ENCODE measurements at places on chromosomes 16 and 17.

- peak; percentile 69 for DNase-seq
Measured at GRCh38 chr17:38428112-38428642, at the start of gene ARHGAP23. TSS of gene ARHGAP23 (plus strand) at chr17:38428464. CDS start at chr17:38428486, 22 bp downstream.

GRCh38 chr17:43839670-43840108 is 6.7 kb upstream of the MPP3 start:
- DNase-seq, result no peak

- DNase-seq, result no peak
Measured at GRCh38 chr16:76294396-76295214, 17.4 kb downstream of the CNTNAP4 start.

DNA sequence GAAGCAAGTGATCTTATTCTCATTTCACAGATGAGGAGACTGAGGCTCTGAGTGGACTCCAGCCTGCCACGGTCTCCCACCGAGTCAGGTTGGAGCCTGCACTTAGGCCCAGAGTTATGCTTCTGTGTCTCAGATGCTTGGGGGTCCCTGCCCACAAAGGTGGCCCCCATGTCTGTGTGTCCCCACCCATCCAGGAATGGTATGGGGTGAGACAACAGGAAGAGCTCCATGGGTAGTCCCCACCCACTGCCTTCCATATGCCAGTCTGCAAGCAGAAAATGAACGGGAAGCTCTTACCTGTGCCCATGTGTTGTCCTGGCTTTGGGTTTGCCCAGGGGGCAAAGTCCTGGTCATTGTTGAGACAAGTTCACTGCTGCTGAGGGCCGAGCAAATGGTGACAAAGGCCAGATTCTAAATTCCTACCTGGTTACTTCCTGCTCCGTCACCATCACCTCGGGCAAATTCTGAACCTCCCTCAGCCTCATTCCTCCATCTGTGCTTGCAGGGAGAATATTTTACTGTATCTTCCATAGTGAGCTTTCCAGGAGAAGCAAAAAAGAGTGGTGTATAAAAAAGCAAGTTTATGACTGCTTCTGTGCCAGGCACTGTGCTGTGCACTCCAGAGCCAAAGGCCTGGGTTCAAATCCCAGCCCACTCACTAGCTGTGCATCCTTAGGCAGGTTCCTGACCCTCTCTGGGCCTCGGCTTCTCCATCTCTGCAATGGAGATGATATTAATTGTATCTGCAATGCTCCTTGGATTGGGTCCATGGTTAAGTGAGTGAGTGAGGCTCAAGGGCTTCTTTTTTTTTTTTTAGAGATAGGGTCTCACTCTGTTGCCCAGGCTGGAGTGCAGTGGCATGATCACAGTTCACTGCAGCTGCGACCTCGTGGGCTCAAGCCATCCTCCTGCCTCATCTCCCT is 9.3 kb downstream of the IL4R start:
- DNase-seq, result no peak

GRCh38 chr17:28552176-28552999 is at the start of gene UNC119:
TSS of gene UNC119 (minus strand) at chr17:28552624. CDS start at chr17:28552557, 67 bp downstream.
- peak; percentile 51 for DNase-seq

DNA sequence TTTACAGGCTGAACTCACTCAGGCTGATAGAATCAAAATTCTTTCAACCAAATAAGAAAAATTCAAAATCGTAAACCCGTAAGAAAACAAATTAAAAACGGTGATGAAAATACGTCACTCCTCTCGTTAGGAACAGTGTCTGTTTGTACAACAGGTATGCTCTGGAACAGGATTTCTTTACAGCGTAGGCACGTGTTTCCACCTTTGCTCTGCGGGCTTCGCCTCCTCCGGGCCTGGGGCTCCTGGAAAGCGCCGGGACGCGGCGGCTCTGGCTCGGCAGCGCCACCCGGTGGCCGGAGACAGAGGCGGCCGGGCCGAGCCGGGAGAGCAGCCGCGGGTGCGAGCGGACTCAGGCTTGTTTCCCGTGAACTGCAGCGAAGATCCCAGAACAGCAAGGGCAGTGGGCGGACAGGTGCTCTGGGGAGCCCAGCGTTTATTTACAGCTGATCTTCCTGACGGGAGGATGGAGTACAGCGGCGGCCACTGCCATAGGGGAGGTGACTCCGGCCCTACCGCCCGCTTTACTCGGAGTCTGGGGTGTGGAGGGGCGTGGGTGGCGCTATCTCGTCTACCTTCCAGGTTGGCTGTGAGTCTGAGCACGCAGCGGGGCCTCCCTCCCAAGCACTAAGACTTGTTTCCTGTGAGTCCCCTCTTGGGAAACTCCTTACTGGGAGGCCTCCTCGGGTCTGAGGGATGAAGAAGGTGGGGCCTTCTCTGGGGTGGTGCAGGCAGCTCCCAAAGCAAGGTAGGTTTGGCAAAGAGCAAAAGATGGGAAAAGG is 40.5 kb upstream of the ATP2A3 start:
- no peak for DNase-seq

- no peak for DNase-seq
Measured at GRCh38 chr16:21598701-21599121, 666 bp upstream of the METTL9 start.

- no peak for DNase-seq
Measured at GRCh38 chr16:85770741-85771140, 19.8 kb upstream of the C16orf74 start.
